Immature natural killer cell (primary cell): ENCODE measurements at places on chromosomes 3 and 15. TPM values are rescaled to one million over a fixed set of nuclear protein-coding genes. Genes with fewer than 3 reads are reported as not detected.

The DPPA4 gene
- polyA plus RNA-seq, result 0.89 TPM

The DNASE1L3 gene
- 1.7 TPM for polyA plus RNA-seq

The RTP3 gene
- not detected for polyA plus RNA-seq

The GRIP2 gene
- polyA plus RNA-seq, result not detected

The BFSP2 gene
- not detected for polyA plus RNA-seq

The ACP3 gene
- 1.4 TPM for polyA plus RNA-seq

The PRTG gene
- polyA plus RNA-seq, result not detected

The KLF15 gene
- not detected for polyA plus RNA-seq
